Right atrium auricular region (tissue), 2 donors: ENCODE measurements at places on chromosomes 11 and 22. TPM values are rescaled to one million over a fixed set of nuclear protein-coding genes. Genes with fewer than 3 reads are reported as not detected.

Gene EHF
- total RNA-seq, result 0.78 TPM

Gene OR4A47
- not detected for total RNA-seq

Gene CYTH4
- 5.9 TPM for total RNA-seq

- no peak for DNase-seq
Observed at GRCh38 chr11:95229199-95229992, 1.6 kb downstream of the SESN3 start.

DNA sequence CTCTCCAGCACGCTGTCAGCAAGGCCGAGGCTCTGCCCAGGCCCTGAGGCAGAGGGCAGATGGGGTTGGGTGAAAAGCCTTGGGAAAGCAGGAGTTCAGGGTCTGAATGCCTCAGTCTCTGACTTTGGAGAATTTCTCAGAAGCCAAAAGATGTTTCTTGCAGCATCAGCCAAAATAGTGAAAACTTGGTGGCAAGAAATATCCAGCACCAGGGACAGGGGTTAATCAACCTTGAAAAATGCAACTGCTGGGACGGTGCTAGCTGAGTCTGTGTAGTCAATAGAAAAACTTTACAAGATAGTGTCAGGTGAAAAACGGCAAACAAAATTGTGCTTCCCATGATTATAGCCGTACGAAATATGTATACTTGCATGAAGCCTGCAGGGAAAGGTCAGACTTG is 1.4 kb upstream of the ABCC8 start:
- no peak for DNase-seq

GRCh38 chr11:112294688-112295340 is 34.2 kb upstream of the PLET1 start:
- DNase-seq, result no peak

DNA sequence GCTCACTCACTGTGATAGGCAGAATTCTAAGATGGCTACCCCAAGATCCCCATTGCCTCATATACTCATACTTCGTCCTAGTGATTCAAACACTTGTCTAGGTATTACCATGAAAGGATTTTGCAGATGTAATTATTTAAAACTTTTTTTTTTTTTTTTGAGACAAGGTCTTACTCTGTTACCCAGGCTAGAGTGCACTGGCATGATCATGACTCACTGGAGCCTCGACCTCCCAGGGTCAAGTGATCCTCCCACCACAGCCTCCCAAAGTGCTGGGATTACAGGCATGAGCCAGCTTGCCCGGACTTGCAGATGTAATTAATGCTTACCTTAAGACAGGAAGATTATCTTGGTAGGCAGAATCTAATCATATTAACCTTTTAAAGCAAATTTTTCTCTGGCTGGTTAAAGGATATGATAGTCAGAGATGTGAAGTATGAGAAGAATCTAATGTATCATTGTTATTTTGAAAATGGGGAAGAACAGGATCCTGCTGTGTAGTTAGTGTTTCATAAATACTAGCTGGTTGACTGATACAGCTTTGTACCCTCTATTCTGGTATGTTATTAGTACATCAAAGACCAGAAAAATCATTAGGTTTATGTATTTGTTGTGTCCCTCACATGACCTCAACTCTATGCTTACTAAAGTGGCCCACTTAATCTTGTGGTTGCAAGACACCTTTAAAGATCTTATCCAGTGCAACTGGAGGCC is 35.5 kb downstream of the C2CD3 start:
- DNase-seq, result no peak

DNA sequence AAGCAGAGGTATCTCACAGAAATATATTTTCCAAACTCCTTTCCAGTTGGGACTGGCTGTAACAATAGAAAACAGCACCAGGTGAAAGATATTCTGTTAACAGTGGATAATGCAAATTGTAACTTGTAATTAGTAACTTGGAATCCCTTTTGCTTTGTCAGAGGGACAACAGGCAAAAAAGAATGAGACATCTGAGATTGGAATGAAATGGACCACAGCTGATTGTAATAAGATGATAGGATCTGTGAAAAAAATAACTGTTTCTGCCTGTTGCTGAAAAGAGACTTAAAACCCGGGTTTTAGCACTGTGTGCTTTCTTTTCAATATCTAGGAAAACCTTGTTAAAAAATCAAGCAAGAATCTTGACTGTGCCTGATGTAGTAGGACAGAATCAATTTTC is 655.7 kb downstream of the METTL15 start:
- DNase-seq, result no peak

GRCh38 chr22:45101515-45102227 is 62.1 kb upstream of the NUP50 start:
- peak; percentile 64 for DNase-seq

DNA sequence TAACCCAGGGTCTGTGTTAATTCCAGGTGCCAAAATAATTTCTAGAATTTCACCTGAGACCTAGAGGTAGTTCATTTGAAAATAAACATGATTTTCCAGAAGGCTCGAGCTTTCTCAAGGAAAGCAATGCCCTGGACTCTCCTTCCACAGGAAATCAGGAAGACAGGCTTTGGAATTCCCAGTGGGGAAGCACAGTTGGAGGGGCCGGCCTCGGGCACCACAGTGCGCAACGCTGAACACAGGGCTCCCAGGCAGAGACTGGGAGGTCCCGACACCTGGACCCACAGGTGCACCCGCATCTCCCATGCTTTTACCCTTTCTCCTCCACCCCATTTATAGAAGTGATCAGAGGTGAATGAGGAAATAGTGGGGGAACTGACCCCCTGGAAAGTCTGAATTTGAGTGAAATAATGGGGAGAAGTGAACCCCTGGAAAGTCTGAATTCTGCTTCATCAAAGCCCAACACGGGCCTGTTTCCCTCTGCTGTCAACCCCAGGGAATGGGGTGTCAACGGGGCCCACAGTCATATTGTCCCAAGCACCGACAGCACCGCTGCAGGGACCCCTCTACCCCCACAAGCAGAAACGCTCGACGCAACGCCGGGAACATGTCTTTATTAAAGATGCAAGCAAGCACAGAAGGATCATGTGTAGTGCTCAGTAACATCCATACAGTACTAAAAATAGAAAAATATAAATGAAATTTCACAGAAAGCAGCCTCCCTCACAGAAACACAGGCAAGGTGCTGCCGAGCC is 12.0 kb upstream of the EFCAB6 start:
- DNase-seq, result no peak

DNA sequence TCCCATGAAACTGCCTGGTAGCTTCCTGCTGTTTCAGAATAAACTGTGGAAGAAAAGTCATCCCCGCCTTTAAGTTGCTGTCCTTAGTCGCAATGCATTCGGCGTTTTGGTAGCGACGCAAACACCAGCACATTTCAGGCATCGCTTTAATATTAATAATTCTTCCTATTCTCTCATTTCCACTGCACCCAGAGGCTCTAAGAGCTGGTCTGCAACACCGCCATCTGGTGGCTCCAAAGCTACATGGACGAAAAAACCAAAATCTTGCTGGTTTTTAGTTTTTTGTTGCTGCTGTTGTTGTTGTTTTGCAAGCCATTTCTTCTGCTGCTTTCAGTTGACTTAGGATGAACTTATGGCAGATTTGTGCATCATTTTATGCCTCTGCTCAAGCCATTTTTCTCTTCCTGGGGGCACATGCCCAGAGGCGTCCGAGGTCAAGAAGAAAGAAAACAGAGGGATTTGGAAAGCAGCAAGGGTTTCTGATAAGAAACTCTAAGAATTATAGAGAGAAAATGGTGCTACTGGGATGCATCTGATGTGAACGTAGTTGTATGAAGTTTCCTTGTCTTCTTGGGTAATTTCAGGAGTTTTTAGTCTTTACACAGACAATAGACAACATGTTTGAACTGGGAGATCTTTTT is 345.4 kb upstream of the KIRREL3 start:
- DNase-seq, result no peak
